NCI-H1105 treated with DMSO at 0.1 percent for 48 hours (cell line): ENCODE measurements at places on chromosomes 11 and 22.

DNA sequence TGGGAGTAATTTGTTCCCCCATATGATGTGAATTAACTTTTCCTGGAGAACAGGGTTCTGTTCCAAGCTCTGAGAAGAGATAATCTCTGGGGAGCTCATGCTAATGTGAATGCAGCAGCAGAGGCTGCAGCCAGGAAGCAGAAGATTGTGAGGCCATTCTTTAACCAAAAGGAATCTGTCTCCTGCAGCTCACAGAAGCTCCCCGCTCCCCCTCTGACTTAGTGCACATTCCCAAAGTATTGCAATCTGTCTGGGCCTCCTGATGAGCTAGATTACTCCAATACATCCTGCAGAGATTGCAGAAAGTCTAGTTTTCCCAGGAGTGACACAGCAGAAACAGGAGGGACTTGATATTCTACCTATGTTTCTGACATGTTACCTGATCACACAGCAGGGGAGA lies 420.6 kb upstream of the FAT3 start:
- DNase-seq = no peak

DNA sequence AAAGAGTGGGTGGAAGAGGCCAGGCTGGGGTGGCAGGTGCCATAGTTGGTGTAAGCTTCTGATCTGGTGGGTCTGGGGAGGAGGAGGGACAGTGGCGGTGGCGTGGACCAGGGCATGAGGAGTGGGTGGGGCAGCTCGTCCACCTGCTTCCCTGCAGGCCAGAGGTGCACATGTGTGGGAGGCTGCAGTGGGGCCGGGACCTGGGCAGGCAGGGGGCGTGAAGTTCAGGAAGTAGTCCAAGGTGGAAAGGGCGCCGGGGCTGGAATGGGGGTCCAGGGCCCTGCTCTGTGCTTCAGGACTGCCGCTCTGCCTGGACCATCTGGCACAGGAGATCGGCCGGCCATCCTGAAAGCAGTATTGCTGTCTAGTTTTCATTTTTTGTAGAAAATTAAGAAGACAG lies 15.9 kb downstream of the RIBC2 start:
- no peak for DNase-seq

GRCh38 chr11:66267379-66268243 lies 828 bp upstream of the RAB1B start:
- peak; percentile 82 for DNase-seq

GRCh38 chr11:33773404-33773986 lies 825 bp downstream of the FBXO3 start:
- peak; percentile 17 for DNase-seq
